D721Med (cell line): ENCODE measurements at places on chromosomes 16 and 17.

DNA sequence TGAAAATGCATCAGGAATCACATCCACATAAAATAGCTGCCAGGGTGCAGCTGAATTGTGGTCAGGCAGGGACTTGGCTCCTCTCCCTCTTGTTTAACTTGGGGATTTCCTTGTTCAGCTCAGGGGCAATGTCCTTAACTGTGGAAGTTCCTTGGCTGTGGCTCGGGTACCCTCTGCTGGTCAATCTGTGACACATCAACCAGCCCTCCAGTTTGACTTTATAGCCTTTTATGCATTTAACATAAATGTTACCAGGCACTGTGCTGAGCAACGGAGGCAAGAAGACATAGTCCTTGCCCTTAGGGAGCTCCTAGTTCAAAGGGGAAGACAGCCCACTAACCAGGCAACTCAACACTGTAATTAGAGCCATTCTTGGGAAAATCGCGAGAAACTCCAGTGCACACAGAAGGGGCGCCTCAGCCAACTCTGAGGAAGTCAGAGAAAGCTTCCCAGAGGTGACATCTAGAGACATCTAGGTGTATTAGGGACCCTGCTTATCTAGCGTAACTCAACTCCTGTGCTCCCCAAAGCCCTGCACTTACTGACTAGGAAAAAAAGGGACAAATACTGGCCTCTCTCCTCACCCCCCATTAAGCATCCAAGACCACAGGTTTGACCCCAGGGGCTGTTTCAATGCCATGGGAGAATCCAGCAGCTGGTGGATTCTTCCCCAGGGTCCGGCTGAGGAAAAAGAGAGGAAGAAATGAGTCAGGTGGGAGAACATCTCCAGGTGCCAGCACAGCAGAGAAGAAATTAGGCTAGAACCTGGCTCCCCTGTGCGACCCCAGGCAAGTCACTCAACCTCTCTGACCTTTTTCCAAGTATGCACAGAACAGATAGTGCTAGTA lies 17.3 kb upstream of the EEF2K start:
- DNase-seq: no peak

- DNase-seq: no peak
These were observed 22.9 kb downstream of the PRR11 start for GRCh38 chr17:59178266-59178985.

DNA sequence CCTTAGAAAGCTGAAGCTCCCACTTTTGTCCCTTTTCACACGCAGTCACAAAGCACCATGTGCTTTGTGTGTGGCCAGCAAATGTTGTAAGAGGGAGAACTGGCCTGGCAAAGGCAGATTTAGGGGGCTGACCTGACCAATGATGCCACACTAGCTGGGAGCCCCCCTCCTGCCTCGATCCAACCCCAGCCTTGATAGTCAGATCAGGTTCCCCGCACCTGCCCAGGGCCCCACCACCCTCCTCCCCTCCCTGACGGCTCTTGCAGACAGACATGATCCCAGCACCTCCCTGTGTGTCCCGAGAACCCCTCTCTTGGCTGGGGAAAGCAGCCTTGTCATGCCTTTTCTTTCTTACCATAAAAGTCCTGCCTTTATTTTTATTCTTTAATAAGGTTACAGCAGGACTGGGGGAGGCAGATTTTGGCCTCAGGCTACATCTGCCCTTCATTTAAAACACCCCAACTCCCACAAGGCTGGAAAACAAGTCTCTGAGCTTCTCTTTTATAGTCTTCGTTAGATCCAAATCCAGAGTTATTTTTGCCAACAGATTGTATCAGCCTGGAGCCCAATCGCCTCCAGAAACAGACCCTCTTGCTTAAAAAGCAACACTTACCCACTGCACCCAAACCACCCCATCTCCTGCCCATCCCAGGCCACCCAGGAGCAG lies 201.8 kb upstream of the CDH5 start:
- DNase-seq: no peak

DNA sequence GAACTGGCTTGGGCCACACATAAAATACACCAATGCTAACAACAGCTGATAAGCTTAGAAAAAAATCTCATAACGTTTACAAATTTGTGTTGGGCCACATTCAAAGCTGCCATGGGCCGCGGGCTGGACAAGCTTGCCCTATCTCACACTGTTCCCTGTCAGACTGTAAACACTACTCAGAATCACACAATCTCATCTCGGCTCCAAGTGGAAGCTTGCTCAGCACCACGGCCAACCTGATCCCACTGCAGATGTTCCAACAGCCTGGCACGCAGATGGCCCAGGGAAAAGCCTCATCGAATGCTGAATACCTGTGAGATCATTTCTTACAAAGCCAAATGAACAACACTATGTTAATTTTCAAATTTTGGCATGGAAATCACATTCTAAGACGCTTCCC lies 125.8 kb downstream of the ANKRD11 start:
- DNase-seq: no peak

GRCh38 chr17:65756760-65757159 lies 195.3 kb upstream of the AXIN2 start:
- no peak for DNase-seq

DNA sequence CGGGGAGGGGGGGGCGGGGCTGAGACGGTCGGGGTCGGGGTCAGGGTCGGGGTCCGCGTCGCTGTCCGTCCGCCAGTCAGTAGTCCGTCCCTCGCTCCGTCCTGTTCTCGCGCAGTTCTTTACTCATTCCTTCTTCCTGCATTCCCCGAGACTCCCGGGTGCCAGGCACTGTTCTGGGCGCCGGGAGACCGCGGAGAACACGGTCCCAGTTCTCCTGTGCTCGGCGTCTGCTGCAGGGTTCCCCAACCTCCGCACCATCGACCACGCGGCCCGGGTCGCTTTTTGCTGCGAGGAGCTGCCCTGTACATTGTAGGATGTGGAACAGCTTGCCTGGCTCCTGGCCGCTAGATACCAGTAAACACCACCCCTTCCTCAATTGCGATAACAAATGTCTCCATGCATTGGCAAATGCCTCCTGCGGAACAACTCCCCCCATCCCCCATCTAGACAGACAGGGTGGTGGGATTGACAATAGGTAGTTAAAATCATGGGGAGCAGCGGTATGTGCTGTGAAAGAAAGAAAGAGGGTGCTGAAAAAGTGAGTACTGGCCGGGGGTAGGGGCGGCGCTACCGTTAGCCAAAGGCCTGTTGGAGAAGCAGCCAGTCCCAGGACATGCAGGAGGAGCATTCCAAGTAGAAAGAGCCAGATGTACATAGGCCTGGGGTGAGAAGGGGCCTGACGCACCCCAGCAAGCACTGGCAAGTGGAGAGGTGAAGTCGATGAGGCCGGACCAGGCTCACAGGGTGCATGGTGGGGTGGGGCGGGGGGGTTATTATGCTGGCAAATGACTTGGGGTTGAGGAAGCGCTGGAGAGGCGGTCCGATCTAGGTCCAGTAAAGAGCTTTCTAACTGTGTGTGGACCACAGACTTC lies 631 bp downstream of the TRAF7 start:
- DNase-seq: no peak

- no peak for DNase-seq
These were observed 181.5 kb downstream of the ZNF423 start for GRCh38 chr16:49674351-49674851.

GRCh38 chr17:39688475-39688835 lies 598 bp upstream of the PGAP3 start:
- no peak for DNase-seq

- DNase-seq: no peak
These were observed 2.0 kb downstream of the PPP1R9B start for GRCh38 chr17:50148226-50149090.

GRCh38 chr17:8837563-8838075 lies 29.9 kb downstream of the PIK3R6 start:
- DNase-seq: no peak

- DNase-seq: no peak
These were observed 4.4 kb upstream of the GDPD3 start for GRCh38 chr16:30117768-30118167.

GRCh38 chr17:81097134-81097942 lies 62.4 kb downstream of the BAIAP2 start:
- DNase-seq: no peak

DNA sequence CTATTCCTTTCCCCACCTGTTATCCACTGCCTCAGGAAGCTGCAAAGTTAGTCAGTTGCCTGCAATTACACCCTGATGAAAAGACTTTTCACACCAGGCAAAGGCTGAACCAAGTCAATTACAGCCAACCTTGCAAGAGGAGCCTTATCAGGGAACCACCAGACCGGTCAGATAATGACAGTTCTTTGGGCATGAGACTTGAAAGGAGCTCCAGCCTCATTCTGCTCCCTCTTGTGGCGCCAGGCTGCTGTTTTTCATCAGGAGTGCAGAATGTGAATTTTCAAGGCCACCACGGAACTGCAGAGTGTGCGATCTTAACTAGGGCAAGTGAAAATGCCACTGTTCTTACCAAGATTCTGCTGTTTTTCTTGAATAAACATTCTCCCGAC lies 22.5 kb downstream of the DNAI2 start:
- no peak for DNase-seq

- no peak for DNase-seq
These were observed 19.9 kb downstream of the ZNHIT3 start for GRCh38 chr17:36506249-36506826.

GRCh38 chr17:57943140-57943539 lies 12.1 kb downstream of the CUEDC1 start:
- no peak for DNase-seq

- peak; percentile 90 for DNase-seq
These were observed 765 bp downstream of the COL1A1 start for GRCh38 chr17:50200457-50201275.

DNA sequence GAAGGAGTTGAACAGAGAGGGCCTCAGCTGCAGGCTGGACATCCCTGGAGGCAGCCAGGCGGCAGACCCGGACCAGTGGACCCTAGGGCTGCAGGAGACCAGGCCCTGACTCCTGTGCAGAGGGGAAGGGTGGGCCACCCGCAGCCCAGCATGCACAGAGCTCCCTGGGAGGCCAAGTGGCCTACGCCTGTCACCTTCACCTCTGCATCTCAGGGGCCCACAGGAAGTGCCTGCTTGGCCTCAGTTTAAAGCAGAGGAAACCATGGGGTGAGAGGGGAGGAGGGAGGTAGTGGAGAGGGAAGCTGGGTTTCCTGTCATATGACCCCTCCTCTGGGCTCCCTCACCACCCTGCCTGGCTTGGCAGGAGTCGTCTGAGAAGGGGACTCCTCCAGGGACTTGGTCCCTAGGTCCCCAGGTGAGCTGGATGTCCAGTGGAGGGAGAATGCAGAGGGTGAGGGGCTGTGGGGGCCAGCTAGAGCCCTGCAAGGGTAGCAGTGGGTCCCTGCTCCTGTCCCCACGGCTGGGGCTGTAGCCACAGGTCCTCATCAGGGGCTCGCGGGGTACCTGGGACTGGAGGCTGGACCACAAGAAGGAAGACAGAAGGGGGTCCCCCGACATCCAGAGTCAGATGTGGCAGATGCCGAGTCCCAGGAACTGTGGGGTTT lies at the start of gene TMC8:
Gene TMC8 (plus strand): TSS at position 335 of the 665 bp plus-strand sequence. CDS start 818 bp downstream, outside the sequence.
- no peak for DNase-seq

DNA sequence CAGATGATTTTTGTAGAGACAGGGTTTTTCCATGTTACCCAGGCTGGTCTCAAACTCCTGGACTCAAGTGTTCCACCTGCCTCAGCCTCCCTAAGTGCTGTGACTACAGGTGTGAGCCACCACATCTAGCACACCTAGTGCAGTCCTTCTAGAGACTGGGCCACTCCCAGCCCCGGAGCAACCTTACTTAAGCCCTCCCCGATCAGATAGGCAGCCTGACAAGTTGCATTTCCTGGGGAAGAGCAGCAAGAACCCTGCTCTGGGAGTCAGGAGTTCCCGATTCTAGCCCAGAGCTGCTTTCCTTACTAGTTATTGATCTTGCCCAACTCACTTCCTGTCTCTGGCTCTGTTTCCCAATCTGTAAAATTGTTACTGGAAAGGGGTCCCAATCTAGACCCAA lies 7.0 kb upstream of the NAGLU start:
- no peak for DNase-seq

DNA sequence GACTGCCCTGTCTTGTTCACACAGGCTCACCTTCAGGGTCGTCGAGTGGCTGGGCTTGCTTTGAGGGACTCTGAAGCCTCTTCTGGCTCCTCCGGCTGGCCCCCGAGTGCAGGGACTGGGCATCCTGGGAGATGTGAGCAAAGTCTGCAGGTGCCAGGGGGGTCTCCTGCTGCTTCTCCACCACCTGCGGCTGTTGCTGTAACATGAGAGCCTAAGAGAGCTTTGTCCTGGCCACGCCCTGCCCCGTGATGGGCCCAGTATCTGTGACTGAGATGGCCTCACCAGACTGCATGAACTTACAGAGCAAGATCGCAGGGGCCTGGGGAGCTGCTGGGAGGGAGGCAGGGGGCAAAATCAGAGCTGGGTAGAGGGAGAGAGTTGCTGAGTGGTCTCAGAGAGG lies 12.5 kb downstream of the ERN2 start:
- no peak for DNase-seq

DNA sequence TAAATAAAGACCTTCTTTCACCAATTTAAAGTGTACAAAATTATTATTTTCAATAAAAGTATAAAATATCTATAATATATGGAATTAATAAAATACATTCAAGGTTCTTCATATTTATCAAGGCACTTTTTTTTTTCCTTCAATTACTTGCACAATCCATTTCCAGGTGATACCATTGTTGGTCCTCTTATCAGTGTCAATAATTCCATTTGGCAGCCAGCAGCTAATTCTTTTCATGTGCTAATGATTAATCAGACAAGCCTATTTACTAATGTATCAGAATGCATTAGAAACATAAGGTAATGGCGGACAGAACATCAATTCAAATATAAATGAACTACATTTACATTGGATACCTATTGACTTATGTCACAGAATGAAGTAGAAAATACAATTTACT lies 622.2 kb downstream of the TOX3 start:
- DNase-seq: no peak

DNA sequence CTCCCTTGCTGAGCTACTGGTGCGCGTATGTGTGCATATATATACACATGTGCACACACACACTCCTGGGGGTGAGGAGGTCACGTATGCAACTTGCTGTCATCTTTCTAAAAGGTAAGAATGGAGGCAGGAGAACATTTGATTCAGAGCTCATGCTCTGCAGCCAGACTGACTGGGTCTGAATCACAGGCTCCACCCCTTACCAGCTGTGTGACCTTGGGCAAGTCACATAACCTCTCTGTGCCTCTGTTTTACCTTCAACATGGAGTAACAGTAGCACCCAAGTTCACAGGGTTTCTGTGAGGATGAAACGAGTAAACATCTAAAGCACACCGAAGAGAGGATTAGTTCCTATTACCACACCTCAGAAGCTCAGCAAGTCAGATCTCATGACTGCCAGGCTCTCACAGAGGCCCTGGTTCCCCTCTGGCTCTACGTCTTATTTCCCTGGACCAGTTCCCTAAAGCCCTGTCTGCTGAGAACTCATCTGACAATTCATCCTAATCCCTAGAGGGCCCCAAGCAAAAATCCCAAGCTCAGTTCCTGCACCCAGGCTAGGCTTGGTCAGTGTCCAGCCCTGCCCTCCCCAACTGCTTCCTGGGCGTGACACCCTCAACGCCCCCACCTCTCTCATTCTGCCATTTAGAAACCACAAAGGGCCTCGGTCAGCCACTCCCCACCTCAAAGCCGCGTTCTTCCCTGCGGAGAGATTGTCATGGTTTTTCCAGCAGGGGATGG lies 28.7 kb downstream of the ABR start:
- no peak for DNase-seq

- no peak for DNase-seq
These were observed 361.3 kb downstream of the FOXL1 start for GRCh38 chr16:86939609-86940008.
